T-helper 1 cell (primary cell): ENCODE measurements at places on chromosomes 1 and 21.

DNA sequence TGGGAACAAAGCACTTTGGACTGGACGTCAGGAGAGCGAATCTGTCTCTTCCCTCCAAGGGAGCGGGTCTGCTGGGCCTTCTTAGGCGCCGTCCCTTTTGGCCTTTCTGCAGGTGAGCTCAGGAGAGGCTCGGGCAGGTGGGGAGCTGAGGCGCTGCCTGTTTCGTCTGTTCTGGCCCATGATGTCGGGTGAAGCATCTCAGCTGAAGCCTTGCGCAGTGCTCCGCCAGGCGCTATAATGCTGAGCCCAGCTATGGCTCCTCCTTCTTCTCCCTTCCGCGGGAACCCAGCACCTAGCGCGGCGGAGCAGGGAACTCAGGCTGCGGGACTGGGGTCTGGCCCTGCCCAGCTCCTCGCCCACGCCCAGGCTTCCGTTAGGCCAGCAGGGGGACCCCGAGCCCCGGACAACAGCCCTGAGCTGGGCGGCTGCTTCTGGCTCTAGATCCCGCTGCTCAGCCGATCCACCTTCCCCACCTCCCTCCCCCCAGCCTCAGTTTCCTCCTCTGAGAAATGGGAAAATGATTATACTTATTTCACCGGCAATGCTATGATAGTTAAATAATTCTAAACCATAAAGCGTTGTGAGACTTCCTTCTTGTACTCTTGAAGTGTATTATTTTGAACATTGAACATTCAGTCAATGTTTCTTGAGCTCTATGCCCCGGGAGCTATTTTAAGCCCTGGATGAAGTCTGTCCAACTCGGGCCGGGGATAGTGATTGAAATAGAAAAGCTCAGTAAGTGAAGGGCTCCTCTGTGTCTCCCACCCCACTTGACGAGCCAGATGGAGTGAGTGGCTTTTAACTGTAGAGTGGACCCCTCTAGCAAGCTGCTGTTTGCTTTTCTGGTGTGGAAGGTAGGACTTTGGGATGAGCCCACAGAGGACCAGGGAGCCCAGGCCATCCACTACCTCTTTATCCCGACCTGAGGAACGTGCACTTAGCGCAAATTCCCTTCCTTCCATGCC lies 9.6 kb upstream of the ADORA1 start:
- DNase-seq: no peak

DNA sequence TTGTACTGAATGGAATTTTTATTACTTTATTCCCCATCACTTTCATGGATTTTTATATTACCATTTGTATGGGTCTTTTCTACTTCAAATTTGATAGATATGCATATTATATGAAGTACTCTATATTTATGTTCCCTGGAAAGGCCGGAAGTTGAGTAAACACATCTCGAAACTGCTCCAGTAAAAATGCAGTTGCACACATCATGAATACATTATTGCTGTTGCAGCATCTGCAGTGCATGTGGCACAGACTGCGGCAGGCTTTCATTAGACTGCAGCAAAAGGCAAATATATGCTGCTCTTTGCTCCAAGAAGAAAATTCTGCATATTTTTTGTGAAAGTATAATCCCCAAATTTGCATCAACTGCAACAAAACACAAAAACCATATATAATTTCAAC lies 48.7 kb upstream of the LRRC7 start:
- no peak for DNase-seq

DNA sequence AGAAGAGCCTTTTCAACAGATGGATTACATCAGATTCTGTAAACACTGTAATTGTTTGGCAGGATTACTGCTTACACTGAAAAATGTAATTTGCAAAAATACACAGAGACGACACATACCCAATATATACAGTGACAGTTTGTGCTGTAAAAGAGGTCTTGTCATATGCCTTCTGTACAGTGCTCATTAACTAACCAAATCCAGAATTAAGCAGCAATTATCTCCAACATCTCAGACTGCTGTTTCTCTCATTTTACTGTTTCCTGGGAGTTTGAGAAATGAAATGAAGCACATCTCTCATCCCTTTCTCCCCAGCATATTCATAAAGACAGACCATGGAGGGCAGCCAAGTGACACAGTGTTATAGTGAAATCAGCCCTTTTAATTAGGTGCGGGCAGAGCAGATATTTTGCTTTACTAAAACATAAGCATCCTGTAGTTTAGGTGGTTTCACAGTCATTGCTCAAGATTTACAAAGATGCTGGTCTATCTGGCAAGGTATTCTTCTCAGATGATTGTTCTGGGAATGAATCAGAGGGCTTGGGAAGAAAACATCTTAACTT lies 618.4 kb upstream of the USP24 start:
- no peak for DNase-seq

- DNase-seq: no peak
These were observed 122.4 kb upstream of the ZRANB2 start for GRCh38 chr1:71203241-71203640.

DNA sequence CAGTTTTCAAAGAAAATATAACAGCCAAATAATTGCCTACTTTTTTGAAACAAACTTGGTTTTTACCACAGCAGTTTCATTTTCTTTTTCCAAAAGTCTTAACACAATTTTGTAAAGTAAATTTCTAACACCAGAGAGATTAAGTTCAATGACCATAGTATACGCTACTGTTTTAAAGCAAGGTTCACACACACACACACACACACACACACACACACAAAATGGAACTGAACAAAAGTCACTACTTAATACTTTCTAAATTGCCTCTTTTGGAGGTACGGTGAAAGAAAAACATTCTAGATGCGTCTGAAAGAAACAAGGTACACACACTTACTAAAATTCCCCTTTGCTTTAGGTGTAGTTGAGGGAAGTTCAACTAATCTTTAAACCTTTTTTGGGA lies 30.1 kb downstream of the C21orf91 start:
- DNase-seq: no peak

GRCh38 chr1:61082311-61083012 lies at the start of gene NFIA:
NFIA (plus strand) TSS chr1:61082561.
- DNase-seq: peak; percentile 20

- DNase-seq: no peak
These were observed 61.4 kb upstream of the DIRAS3 start for GRCh38 chr1:68111519-68112436.

DNA sequence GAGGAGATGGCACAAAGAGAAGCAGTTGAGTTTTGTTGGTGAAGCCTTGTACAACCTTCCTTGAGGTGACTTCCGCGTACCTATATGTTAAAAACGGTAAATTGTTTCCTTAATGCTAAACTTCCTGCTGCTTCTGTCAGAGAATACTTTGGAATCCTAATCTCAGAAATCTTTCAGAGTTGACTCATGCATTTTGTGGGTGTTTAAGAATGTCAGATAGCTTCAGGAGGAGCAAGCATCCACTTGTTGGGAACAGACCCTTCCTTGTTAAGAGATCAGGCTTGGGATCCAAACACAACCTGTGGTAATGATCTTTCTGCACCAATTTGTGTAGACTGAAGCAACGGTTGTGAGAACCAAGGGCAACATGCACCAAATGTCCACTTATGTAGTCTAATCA lies 29.5 kb downstream of the AK4 start:
- DNase-seq: no peak

- no peak for DNase-seq
These were observed 14.8 kb downstream of the ADORA3 start for GRCh38 chr1:111488669-111489068.

- no peak for DNase-seq
These were observed at the start of gene FMN2 for GRCh38 chr1:240091614-240092300. FMN2 (plus strand) TSS chr1:240091883; CDS start chr1:240092110, 227 bp downstream.

- DNase-seq: peak; percentile 13
These were observed 2.0 kb downstream of the KCNA3 start for GRCh38 chr1:110672753-110673108.

GRCh38 chr21:31286621-31287020 lies 57.4 kb downstream of the TIAM1 start:
- DNase-seq: no peak

GRCh38 chr1:152533327-152533938 lies 19.2 kb downstream of the CRCT1 start:
- DNase-seq: peak; percentile 10

DNA sequence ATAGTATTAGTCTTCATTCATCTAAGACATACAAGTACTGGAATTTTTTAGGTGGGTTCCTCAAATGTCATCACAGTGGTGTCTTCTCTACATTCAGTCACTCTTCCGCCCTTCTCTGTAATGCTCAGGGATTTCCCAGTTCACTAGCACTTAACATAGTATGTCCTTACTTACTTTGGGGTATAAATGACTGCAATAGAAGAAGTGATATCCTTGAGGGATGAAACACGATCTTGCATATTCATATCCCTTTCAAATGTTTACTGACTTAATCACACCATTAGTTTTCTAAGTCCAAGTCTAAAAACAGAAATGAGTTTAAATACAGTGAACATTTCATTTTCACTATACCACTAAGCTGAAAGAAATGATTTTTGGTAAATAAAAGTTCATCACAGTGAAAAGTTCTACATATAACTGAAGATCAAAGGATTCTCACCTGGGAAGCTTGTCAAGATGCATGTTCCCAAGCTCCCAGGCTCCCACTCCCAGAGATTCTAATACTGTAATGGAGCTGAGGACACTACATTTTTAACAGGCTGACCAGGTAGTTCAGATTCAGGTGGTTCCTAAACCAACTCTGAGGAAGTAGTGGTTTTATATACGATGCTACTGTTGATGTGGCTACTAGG lies 29.7 kb downstream of the MRPL39 start:
- no peak for DNase-seq

DNA sequence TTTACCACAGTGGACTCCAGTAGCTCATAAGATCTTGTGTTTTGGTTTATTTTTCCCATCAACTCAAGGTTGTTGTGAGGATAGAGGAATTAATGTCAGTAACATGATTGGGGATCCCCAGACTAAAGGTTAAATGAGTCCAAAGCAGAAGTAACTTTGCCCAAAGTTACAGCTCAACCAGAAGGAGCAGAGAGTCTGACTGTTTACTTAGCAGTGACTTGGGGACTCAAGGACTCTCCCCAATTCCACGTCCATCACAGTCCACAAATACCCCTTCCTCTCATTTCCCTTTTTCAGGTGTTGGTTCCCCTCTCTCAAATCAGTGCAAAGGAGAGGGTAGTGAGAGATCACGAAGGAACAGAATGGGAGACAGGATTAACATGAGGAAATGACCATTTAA lies 4.0 kb upstream of the ETV3 start:
- DNase-seq: no peak

DNA sequence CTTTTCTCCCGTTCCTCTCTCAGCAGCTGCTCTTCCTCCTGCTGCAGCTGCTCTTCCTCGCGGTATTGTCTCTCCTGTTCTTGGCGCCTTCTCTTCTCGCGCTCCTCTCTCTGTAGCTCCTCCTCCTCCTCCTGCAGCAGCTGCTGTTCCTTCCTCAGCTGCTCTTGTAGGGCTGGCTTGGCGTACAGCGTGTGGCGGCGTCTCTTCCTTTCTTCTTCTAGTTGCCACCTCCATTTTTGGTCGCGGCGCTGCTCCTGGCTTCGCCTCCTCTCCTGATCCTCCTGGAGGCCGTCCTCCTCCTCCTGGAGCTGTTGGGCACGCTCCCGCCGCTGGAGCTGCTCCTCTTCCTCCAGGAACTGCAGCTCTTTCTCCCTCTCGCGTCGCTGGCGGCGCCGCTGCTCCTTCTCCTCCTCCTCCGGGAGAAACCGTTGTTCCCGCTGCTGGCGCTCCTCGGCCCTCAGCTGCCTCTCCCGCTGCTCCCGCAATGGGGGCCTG lies 4.8 kb downstream of the TCHH start:
- DNase-seq: no peak

- no peak for DNase-seq
These were observed 4.8 kb downstream of the SNIP1 start for GRCh38 chr1:37549341-37549740.

DNA sequence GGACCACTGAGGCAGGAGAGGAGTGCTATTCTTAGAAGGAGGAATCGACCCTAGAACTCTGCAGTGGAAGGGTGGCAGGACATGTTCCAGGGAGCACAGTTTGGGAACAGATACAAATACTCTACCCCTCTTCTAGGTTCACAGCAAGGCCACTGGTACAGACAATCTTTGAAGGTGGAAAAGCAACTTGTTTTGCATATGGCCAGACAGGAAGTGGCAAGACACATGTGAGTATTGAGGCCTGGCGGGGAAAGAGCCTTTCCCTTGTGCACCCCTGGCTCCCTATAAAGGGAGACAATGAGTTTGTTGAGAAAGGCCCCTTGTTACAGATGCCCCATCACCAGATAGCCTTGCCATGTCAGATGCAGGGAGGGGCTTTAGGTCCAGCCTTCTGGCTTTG lies 17.8 kb downstream of the KIF2C start:
- no peak for DNase-seq

- DNase-seq: no peak
These were observed 9.8 kb upstream of the F5 start for GRCh38 chr1:169595764-169596711.

DNA sequence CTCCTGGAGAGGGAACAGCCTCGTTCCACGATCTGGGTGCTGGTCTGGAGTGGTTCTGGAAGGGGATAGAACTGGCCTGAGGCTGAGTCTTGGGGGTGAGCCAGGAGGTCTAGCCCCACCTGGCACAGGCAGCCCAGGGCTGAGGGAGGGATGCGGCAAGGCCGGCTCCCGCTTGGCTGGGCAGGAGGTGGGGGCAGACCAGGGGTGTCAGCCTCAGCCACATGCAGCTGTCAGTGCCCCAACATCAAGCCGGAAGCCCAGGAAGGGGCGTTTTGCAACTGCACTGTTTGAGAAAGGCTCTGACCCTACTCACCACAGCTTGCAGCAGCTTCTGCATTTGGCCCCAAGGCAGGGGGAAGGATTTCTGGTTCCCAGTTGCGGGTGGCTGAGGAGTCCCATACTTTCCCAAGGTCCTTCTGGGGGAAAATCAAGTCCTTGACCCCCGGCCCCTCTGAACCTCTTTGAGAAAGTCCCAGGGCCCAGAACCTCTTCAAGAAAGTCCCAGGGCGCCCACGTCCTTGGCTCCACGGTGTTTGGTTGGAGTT lies 2.0 kb downstream of the EFHD2 start:
- DNase-seq: no peak

- DNase-seq: no peak
These were observed 14.2 kb upstream of the ZBTB8A start for GRCh38 chr1:32525053-32525452.

- DNase-seq: no peak
These were observed 52.8 kb downstream of the DUSP10 start for GRCh38 chr1:221689138-221689537.

GRCh38 chr1:4590756-4591155 lies 63.7 kb upstream of the AJAP1 start:
- no peak for DNase-seq

- no peak for DNase-seq
These were observed 974 bp upstream of the FNBP1L start for GRCh38 chr1:93446837-93447451.

GRCh38 chr21:15355066-15355465 lies 290.3 kb upstream of the NRIP1 start:
- DNase-seq: no peak
